Lower leg skin (tissue), 4 donors: ENCODE measurements at places on chromosomes 12 and 14.

DNA sequence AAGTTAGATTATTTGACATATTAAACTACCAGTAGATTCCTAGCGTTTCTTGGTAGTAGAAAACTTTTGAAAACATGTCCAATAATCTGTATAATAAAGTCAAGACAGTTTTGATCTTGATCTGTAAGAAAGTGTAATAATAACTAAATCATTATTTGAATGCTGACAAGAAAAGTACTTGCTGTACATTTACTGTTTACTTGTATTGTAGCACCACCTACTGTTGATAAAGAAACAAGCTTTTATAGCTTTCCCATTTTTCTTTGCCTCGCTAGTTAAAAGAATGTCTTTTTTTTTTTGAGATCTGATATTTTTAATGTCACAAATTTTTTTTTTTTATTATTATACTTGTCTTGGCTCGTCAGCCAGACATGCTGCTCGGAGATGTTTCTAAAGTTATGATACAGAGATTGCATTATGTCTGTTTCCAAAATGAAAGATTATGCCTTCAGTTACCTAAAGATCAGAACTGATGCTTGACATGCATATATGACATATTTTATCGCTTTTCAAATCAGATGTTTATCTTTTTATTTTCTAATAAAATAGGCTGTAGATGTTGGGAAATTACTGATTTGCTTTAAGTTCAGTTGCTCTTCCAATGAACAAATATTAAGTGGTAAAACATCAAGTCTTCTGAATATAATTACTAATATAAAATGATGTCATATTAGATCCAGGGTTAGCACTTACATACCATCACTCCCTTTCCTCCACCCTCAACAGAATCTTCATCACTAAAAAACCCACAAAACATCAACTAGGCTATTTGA, 140.5 kb downstream of the AKAP6 start:
- no peak for DNase-seq

DNA sequence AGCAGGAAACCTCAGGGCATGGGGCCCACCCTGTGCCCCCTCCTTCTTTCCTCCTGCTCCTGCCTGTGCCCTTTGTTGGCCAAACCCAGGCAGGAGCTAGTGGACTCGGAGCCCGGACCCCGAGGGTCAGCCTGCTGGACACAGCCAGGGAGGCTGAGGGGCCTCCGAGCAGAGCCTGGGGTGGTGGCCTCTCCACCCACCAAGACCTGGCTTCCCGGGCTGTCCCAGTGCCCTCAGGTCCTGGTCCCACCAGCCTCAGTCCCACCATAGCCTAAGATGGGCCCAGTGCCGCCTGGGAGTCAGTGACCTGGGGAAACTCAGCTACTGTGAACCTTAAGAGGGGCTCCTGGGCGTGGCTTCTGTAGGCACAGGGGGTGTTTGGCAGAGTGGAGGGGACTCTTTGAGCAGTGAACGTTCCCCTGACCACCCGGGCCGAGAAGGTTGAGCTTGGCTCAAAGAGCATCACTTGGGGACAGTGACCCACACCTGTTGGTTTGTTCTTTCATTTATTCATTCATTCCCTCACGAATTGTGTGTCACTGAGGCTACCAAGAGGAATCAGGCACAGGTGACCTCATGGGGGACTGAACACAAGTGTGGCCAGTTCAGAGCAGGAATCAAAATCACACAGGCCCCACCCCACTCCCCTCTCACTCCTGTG, 266.1 kb downstream of the ADGRD1 start:
- no peak for DNase-seq

- no peak for DNase-seq
These were observed 44.0 kb downstream of the TTLL5 start for GRCh38 chr14:75705014-75705413.

DNA sequence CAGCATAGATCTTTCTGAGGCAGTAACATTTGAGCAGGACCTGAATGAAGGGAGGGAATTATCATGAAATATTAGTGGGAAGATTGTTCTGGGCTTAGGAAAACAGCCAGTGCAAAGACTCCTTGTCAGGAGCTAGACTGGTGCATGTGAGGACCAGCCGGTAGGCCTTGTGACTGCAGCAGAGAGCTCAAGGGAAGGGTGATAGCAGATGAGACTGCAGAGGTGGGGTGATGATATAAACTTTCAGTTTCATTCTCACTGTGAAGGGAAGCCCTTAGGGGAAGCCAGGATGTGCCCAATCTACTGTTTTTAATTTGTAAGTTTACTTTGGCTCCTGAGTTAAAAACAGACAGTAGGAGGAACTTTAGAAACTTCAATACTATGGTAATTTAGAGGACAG, 12.4 kb downstream of the IL22 start:
- no peak for DNase-seq

GRCh38 chr12:121003650-121004049, 12.6 kb downstream of the C12orf43 start:
- no peak for DNase-seq

- DNase-seq = no peak
These were observed 454.1 kb upstream of the MDGA2 start for GRCh38 chr14:48129472-48129871.

DNA sequence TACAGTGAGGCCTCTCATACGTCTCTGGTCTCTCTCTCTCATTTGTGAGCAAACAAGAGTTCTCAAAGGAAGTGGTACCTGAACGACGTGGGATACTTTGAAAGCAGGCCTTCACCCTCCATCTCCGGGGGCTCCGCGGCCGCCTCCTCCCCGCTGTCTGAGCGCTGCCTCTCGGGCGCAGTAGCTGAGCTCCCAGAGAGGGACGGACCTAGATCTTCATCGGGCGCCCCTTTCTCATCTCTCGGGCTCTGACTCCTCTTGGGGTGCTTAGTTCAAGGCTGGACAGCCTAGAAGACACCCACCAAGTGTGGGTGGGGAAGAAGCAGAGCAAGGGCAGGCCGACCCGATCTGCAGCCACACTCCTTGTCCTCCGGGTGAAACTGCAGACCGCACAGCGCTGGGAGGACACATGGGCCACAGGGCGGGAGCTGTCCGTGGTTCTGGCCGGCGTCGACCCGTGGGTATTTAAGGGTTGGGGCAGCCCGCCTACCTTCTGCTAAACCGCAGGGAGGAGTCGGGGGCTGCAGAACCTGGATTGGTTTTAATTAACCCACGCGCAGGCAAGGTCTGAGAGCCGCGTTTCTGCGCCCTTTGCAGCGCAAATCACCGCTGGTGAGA, 92.7 kb downstream of the PAH start:
- peak; percentile 82 for DNase-seq

GRCh38 chr14:56933446-56933845, 123.2 kb upstream of the OTX2 start:
- no peak for DNase-seq

DNA sequence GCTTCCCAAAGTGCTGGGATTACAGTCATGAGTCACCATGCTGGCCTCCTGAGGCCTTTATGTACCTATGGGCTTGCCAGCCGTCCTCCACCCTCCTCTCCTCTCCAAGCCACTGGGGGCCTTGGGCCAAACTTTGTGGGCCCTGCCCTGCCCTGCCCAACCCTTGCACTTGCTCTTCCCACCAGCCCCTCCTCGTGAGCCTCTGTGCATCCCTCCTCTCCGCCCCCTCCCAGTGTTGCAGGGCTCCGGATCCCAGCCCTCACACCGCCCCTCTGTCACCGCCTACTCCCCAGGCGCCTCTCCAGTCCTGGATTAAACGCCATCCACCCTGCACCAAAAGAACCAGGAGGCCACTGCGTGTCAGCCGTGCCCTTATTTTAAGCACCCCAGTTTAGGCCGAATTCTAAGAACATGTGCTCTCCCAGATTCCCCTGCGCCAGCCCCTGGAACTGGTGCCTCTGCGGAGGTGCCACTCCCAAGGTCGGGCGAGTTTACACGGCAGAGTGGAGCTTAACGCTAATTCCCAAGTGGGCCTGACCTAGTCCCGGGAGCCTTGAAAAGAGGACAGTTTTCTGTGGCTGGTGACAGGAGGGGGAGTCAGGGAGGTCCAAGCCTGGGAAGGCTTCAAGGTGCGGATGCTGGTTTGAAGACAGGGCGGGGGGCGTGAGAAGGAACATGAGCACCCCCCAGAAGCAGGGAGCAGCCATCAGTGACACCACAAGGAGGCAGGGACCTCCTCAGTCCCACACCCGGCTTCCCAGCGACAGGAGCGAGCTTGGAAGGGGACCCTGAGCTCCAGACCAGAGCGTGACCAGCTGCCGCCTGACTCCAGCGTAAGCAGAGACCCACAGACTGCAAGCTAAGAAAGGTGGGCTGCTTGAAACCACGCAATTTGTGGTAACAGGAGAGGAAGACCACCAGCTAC, 21.2 kb upstream of the CDCA4 start:
- no peak for DNase-seq

- no peak for DNase-seq
These were observed 72.9 kb downstream of the TRAFD1 start for GRCh38 chr12:112198120-112198733.
